ENCODE measurements at places on chromosomes 13 and 19. TPM values are rescaled to one million over a fixed set of nuclear protein-coding genes. Genes with fewer than 3 reads are reported as not detected.

Gene FFAR2
- 0.37 TPM for polyA plus RNA-seq

Gene EBI3
- polyA plus RNA-seq: not detected

Gene ZNF486
- polyA plus RNA-seq: 23.3 TPM

Gene KASH5
- 0.29 TPM for polyA plus RNA-seq

Gene CDC37
- polyA plus RNA-seq: 135 TPM

Gene FARP1
- polyA plus RNA-seq: 244 TPM

Gene NMRK2
- polyA plus RNA-seq: 0.39 TPM

Gene ANGPTL4
- 1.6 TPM for polyA plus RNA-seq

Gene FAM83E
- polyA plus RNA-seq: 1.1 TPM

Gene RFPL4A
- 0.10 TPM for polyA plus RNA-seq

Gene SIX5
- polyA plus RNA-seq: 31.7 TPM
